ENCODE measurements at places on chromosomes 4 and X. TPM values are rescaled to one million over a fixed set of nuclear protein-coding genes. Genes with fewer than 3 reads are reported as not detected.

Gene TDO2
- 0.24 TPM for polyA plus RNA-seq

Gene MAGEA2B
- not detected for polyA plus RNA-seq

Gene GPR119
- not detected for polyA plus RNA-seq

Gene MUC7
- polyA plus RNA-seq: not detected

Gene NEIL3
- polyA plus RNA-seq: 13.8 TPM

Gene SMR3B
- polyA plus RNA-seq: 0.32 TPM

Gene IDUA
- polyA plus RNA-seq: 0.92 TPM

Gene DDX53
- polyA plus RNA-seq: not detected

Gene LIMCH1
- polyA plus RNA-seq: not detected

Gene COL25A1
- polyA plus RNA-seq: not detected
